ENCODE measurements at places on chromosomes 6 and 20.

- DNase-seq, result no peak
These were observed 26.1 kb downstream of the ZNF311 start for GRCh38 chr6:28978959-28979561.

DNA sequence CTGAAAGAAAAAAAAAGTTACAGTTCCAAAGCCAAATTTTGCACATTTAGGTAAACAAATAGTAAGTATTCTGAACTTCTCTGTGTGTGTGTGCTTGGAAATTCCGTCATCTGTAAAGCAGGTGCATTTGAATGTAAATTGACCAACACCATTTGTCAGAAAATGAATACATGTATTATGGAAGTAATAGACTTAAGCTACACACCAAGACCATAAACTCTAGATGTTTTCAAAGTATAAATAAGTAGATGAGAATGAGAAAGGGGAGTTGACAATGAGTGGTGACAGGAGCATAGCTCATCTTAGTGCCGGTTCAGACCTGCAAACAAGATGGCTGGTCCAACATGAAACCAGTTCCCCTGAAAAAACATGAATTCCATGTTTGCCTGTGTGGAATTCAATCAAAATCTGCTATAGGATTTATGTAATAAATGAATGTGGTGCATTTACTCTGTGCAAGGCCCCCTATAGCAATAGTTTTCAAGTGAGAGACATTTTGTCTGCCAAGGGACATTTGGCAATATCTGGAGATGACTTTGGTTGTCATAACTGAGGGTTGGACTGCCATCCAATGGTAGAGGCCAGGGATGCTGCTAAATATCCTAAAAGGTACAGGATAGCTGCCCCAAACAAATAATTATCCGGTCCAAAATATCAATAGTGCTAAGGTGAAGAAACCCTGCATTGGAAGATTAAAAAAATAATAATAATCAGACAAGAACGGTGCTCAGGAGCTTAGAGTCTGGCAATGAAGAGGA is 11.0 kb upstream of the FILIP1 start:
- DNase-seq, result no peak

DNA sequence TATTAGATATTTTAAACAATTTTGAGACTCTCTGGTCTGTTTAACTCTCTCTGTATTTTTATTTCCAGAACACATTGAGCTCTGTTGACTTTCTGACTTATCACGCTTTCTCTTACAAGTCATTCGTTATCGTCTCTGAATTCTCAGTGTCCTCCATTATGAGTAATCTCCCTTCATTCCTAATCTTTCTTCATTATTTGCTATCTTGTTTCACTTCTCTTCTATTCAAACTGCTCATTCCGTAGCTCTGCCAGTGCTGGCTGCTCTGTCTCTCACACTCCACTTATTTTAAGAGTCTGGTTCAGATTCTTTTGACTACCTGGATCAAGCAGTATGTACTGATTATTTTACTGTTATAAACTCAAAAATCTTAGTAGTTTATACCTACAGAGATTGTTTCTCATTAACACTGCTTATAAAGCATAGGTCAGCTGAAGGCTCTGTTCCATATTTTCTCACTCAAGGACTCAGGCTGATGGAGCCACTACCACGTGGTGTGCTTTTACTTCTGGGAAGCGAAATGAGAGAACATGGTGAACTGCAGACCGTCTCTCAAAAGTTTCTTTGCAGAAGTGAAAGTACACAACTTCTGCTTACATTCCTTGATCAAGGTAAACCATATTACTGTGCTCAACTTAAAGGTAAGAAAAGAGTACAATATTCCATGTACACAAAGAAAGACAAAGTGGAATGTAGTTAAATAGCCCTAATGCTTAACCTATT is 485.2 kb downstream of the GRIK2 start:
- no peak for DNase-seq

GRCh38 chr6:168706471-168707177 is 265.6 kb downstream of the SMOC2 start:
- no peak for DNase-seq

DNA sequence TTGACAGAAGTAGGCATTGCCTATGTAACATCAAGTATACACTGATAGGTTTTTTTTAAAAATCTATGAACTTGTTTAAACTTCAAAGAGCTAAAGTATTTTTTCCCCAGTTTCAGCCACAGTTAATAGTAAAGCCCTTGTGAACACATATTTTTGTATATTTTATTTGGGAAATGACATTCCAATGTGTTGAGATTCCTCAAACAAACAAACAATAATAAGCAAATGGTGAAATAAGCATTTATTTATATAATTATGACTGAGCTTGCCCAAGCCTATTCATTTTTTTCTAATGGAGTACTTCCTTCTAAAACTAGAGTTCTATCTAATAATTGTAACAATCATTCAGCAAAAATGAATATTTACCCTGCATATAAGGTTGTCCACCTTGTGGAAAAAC is 12.5 kb downstream of the SYCP2 start:
- DNase-seq, result no peak

DNA sequence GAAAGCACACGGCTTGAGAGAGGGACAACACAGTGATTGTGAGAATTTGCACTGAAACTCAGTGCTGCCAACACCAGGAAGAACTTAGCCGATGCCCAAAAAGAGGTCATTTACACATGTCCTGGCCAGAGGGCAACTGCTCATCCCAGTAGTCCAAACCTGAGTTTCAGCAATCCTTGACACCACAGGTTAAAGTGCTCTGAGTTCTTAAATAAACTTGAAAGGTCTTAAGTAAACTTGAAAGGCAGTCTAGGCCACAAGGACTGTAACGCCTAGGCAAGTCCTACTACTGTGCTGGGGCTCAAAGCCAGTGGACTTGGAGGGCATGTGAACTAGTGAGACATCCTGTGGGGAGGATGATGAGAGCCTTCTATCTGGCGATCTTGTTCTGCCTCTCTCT is 14.1 kb downstream of the SNX14 start:
- DNase-seq, result no peak
